ENCODE measurements at places on chromosomes 6 and 20. TPM values are rescaled to one million over a fixed set of nuclear protein-coding genes. Genes with fewer than 3 reads are reported as not detected.

The OR2H1 gene
- total RNA-seq: not detected

The WDR46 gene
- 67.9 TPM for total RNA-seq

The THEMIS gene
- not detected for total RNA-seq

The CEP162 gene
- total RNA-seq: 6.0 TPM

The MUC21 gene
- not detected for total RNA-seq

The CDK5RAP1 gene
- total RNA-seq: 42.1 TPM

The CPNE1 gene
- total RNA-seq: 22.5 TPM

The MEP1A gene
- not detected for total RNA-seq

The FAM209B gene
- not detected for total RNA-seq

The NFKBIL1 gene
- total RNA-seq: 11.8 TPM

The LST1 gene
- not detected for total RNA-seq

The NNAT gene
- total RNA-seq: 65.2 TPM

The HEY2 gene
- total RNA-seq: 0.36 TPM

The KCNK16 gene
- total RNA-seq: not detected

The NCOA7 gene
- 8.3 TPM for total RNA-seq

The UNC93A gene
- total RNA-seq: not detected

The PBOV1 gene
- total RNA-seq: not detected

- peak; percentile 61 for DNase-seq
These were observed 368.5 kb upstream of the EPHA7 start for GRCh38 chr6:93787841-93788240.

GRCh38 chr6:133730881-133731280 is 158.0 kb upstream of the TCF21 start:
- DNase-seq: no peak

GRCh38 chr6:38266921-38267354 is 372.8 kb downstream of the BTBD9 start:
- no peak for DNase-seq

DNA sequence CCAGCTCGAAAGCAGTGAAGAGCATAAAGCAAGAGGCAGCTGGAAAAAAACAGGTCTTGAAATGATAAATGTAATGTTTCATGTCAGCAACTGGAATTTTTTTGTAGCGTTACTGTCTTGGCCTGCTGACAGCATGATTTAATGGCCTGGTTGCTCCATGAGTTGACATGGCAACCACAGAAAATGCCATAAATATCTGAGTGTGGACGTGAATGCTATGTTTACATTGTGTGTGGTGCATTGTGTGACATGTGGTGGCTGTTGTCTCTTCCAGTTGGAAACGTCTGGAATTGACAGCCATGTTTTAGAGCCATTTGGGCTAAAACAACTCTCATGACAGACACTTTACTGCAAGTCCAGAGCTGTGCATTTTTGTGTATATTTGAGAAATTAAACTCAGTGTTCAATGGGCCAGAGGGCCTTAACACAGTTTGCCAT is 170.0 kb downstream of the FOXA2 start:
- no peak for DNase-seq

GRCh38 chr6:147279427-147279826 is 75.2 kb downstream of the STXBP5 start:
- no peak for DNase-seq

DNA sequence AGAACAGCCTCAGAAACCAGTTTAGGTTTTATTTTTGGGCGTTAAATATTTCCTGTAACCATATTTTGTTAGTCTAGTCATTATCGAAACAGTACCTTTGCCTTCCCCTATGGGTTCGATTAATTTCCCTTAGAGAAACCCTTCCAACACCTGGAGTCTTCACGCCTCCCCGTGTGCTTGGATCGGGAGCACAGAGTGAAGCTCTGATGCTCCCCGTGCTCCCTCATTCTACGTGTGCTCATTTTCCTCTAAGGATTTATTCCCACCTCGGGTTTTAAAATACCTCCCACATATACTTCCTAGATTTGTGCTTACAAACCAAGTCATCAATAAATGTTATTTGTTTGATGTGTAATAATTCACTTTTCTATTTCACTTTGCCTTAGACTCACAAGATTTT is 142.4 kb downstream of the TTLL2 start:
- no peak for DNase-seq

DNA sequence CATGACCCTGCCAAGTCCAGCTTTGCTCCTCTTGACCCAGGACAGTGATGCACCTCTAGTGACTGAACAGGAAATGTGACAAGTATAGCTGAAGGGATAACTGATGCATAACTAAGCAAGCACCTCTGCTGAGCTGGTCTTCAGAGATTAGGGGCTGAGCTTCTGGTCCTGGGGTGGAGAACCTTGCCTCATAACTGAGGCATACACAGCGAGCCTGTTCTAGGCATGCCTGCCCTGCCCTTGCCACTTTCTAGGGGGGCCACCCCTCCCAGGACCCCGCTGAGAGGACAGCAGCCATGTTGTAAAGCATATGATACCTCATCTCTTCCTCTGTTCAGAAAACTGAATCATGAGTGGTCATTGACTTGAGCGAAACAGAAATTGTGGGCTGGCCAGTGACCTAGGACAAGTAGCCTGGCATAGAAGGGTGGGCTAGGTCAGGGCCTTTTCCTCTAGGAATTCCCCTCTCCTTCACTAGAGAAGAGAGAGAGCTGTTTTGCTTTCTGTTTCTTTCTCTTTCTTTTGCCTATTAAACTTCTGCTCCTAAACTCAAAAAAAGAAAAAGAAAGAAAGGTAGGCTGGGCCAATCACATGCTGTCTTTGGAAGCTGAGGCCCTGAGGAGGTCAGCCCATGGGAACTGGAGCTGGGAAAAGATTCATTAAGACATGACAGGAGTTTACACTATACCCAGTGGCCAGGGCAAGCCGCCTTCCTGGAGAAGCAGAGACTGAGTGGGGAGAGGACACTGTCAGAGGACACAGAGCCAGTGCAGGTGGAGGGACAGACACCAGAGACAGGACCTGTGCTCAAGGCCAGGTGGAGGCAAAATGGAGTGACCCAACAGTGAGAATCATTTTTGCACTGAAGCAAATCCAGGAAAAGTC is 23.1 kb downstream of the ALDH5A1 start:
- no peak for DNase-seq

DNA sequence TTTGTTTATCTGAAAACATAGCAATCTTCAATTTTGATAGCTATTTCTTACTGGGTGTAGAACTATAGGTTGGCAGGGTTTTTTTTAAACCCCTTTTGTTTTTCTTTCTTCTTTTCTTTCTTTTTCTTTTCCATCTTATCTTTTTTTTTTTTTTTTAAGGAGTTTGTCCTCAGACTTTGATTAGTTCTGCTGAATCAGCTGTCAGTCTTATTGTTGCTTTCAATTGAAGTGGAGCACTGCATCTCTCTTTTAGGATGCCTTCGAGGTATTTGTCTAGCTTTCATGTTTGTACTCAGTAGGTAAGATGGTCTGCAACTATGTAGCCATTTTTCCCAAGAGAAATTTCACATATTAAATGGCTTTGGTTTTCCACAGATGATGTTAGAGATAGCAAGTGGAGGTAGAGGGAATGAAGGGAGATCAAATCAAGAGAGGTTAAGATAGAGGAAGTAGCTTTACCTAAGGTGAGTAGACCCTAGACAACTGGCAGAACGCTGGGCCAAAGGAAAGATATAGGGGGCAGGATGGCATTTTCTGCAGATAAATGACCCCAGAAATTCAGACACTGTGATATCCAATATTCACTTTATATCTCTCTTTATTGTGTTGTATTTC is 137.1 kb downstream of the BCAS1 start:
- DNase-seq: no peak

GRCh38 chr6:88380618-88381288 is 214.6 kb upstream of the CNR1 start:
- DNase-seq: peak; percentile 37

- no peak for DNase-seq
These were observed 46.7 kb downstream of the TBC1D7 start for GRCh38 chr6:13281686-13282085.

GRCh38 chr6:52221302-52221701 is 23.0 kb downstream of the IL17F start:
- no peak for DNase-seq

DNA sequence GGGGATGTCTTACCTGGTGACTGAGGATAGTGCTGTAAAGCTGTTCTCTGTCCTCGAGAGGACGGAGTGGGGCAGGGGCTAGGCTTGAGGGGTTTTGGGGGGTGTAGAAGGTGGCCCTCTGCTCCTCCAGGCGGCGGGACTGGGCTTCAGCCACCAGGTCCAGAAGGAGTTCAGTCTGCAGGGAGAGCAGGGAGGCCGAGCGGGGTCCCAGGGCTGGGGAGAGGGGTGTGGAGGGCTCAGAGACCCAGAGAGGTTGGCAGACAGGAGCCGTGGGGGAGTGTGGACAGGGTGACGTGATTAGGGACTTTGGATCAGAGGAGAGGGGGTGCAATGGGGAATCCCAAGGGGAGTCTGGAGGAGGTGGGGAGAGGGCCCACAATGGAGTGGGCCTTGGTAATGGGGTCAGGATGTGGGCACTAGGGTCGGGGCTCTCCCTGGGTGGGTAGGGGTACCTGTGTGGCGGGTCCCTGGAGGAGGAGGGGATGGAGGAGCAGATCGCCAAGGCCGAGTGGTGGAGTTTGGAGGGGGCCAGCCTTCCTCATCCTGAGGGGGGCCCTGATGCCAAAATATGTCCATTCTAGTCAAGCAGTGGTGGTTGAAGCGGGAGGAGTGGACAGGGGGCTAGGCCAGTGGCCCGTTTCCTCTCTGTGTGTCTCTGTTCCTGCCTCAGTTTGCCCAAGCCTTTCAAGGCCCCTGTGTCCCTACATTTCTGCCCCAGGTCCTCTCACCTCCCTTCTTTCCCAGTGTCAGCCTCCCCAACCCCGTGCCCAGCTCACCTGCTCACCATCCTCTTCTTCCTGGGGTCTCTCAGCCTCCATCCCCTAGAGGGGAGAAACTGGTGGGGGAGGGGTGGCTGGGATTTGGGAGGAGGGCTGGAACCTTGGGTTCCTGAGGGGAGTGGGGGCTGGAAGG is 491 bp downstream of the GPSM3 start:
- no peak for DNase-seq

- no peak for DNase-seq
These were observed 153.0 kb downstream of the PHF3 start for GRCh38 chr6:63788569-63788968.

DNA sequence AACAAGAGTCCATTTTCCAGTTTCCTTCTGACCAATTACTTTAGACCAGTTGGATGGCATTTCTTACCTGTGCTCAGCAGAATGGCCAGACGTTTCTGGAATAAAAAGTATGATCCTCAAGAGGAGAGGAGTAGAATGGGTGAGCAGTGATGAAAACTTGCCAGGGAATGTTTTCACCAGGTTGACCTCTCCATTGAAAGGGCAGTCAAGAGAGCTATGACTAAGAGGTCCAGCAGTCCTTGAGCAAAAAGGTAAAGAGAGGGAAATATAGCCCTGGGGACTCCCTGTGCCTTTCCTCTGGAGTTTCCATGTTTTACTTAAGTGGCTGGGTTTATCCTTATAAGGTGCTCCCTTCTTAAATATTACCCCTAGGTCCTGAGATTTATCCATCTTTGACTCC is 210.9 kb downstream of the TBX18 start:
- DNase-seq: no peak

DNA sequence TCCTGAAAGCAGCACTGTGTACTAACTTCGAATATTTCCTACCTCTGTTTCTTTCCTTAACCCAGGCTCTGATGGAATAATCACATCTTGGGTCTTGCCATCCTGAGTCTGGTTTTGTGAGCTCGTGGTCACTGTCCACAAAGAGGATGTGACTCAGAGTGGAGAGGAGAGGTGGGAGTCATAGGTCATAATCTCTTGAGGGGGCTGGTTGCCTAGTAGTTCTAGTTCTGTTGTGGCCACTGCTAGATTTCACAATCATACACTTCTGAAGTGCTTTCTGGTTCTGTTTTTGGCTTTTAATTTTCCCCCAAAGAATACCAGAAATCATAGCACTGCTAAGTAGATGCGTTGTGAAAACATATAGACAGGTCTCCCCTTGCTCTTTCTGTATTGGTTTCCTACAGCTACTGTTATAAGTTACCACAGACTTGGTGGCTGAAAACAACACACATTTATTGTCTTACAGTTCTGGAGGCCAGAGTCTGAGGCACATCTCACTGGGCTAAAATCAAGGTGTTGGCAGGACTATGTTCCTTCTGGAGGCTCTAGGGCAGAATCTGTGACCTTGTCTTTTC is 102.8 kb downstream of the NRSN1 start:
- peak; percentile 67 for DNase-seq

GRCh38 chr6:41726876-41727275 is 8.5 kb downstream of the TFEB start:
- DNase-seq: no peak

GRCh38 chr6:152008779-152009178 is 201.3 kb downstream of the ESR1 start:
- no peak for DNase-seq

GRCh38 chr6:110342759-110343158 is 15.4 kb downstream of the METTL24 start:
- no peak for DNase-seq

DNA sequence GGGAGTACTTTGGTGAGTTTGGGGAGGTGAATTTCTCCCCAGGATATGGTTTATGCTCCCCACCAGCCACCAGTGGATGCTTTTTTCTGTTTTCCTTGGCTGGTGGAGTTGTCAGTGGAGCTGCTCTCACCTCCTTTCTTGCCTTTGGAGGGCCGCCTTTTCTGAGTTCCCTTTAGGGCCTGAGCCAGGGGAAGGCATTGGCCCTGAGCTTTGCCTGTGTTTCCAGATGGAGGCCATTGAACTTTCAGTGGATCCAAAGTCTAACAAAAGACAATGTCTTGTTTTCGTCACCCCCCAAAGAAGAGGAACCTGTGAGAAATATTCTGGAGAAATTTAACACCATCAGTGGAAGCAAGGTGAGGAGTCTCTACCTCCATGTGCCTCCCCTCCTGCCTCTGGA is 4.4 kb upstream of the TMEM14A start:
- no peak for DNase-seq

GRCh38 chr20:48531505-48531904 is 296.3 kb downstream of the PREX1 start:
- no peak for DNase-seq

DNA sequence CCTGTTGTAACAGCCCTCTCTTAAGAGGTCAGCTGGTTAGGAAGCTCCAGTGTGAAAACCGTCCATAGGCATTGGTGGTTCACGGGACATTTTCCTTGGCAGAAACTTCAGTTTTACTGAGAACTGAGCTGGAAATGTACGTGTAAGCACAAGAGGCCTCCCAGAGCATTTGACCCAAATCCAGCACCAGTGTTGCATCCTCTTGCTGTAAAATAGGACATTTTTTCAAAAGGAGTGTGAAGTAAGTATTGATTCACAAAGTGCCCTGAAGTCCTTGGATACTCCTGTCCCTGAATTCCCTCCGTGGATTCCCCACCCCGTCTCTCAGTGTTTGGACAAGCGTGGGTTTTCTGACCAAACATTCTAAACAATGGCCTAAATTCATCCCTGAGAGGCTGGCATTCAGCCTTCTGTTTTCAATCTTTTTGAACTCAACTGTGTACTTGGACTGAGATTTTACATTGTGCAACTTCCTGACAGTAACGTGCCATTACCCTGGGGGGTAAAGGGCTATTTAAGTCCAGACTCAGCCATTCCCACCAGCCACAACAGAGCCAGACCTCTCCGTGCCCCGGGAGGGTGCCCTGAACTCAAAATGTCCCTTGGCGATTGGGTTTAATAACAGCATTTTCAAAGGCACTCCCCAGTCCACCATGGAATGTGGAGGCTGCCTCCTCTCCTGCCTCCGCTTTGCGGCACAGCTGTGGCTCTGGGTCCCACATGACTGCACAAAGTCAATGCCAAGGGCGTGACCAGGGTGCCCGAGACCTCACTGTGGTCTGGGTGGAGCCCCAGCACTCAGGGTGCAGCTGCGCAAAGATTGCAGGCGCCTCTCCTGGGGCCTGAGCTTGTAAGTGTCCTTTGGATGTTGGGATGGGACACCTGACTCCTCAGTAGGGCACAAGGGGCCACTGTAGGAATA is 92.7 kb upstream of the AFDN start:
- no peak for DNase-seq

Measured in epithelial cell of proximal tubule (primary cell).